ENCODE measurements at places on chromosomes 16 and 17.

DNA sequence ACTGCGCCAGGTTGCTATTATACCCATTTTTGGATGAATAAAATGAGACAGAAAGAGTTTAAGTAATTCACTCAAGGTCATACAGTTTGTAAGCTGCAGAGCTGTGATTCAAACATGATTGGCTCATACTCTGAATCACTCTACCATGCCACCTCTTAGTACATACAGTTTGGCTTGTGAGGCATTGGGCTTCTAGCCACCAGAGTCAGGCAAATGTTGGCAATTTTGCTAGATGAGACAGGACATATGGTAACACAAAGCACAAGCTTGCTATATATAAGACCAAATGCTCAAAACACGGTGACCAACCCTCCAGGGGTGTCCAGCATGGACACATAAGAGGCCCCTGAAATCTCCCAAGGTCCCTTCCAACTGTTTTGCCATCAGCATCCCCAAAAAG is 236.0 kb upstream of the IRX5 start:
- DNase-seq: no peak

DNA sequence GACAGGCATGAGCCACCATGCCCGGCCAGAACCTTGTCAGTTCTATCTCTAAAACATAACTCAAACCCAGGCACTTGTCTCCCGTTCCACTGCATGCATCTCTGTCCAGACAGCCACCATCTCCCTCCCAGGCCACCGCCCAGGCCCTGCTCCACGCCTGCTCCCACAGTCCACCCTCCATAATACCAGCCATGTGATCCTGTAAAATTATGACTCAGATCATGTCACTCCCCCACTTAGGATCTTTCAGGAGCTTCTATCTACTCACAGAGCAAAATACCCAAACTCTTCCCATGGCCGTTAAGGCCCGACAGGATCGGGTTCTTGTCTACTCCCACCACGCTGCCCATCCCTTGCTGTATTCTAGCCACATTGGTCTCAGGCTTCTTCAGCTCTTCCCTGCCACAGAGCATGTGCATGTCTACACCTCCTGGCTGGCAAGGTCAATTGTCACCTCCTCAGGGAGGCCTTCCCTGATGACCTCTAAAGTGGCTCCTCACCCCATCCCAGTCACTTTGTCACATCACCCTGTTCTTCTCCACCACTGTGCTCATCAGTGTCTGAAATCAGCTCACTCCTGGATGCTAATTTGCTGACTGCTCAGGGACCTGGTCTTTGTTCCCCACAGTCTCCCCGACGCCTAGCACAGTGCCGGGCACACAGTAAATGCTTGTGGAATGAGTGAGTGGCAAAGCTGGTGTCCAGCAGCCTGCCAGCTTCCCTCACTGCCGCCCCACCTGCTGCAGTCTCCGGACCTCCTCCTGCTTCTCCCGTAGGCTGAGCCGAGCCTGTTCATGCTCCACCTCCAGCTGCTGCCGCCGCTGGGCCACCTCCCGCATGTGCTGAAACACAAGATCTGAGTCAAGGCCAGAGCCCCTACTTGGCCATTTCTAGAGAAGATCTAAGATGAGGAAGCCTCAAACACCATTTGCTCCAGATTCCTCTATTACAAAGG is 6.7 kb downstream of the TSPOAP1 start:
- no peak for DNase-seq

DNA sequence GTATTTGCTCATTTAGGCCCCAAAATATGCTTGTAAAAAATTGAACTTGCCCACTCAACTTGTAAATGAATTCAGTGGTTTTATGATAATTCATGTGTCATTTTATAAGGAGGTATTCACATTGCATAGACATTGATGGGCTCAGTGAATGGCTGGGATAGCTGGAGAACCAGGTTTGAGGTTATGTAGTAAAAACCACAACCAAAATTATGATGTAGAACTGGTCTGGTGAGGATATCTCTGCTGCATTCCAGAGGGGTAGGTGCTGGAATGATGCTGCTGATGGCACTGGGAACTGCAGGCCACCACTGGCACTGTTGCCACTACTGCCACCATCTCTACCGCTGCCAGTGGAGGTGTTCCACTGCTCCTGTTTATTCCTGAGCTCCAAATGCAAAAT is 21.5 kb upstream of the RABEP1 start:
- no peak for DNase-seq

GRCh38 chr17:77441130-77441920 is 300.6 kb downstream of the SEC14L1 start:
- DNase-seq: peak; percentile 78

- peak; percentile 22 for DNase-seq
Measured at GRCh38 chr17:68011199-68011665, 15.0 kb upstream of the C17orf58 start.

DNA sequence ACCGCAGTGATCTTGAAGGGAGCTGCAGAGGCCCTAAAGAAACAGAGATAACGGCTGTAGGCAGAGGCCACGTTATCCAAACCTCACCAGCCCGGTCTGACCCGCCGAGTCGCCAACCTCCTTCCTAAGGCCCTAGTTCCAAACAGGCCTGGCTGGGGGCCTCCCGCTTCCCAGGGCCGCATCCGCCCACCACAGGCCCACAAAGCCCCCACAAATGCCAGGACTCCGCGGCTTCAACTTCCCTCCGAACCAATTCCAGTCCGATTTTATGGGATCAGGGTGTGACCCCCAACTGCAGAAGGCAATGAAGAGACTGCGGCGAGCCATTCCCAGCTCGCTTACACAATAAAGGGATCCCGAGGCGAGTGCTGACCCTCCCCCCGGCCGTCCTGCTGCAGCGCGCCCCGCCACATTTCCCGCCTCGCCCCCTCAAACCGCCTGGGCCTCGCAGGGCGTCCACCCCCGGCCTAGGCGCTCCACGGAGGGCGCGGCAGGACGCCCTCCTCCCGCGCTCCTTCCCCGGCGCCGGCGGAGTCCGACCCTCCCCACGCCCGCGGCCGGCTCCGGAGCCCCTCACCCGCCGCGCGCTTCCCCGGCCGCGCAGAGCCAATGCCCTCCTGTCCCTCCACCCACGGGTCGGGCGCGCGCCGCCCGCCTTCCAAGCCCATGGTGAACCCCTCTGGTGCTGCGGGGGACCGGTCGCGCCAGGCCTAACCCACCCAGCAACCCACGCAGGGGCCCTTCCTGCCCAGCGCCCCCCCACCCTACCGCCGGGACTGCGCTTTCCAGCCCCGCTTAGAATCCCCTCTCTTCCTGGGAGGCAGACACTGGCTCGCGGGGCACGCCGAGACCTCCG is 926 bp downstream of the MYH10 start:
- no peak for DNase-seq

- DNase-seq: no peak
Measured at GRCh38 chr17:37674511-37674910, 31.3 kb upstream of the DDX52 start.

DNA sequence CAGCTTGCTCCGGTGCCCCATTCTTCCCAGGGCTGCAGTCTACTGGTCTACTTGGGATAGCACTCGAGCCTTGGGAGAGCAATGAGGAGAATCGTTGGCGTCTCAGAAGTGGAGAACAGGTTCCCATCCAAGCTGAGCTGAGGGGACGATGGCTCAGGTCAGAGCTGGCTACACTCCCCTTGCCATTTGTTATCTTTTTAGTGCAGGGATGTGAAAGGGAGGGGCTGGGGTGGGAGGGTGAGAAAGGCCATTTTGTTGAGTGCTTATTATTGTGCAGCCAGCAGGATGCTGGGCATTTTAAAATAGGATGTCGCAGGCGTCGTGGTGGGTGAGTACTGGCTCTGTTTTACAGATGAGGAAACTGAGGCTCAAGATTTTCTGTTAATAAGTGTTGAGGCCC is 410.8 kb downstream of the SNX29 start:
- no peak for DNase-seq

GRCh38 chr16:87487361-87487924 is 5.4 kb downstream of the ZCCHC14 start:
- peak; percentile 21 for DNase-seq

DNA sequence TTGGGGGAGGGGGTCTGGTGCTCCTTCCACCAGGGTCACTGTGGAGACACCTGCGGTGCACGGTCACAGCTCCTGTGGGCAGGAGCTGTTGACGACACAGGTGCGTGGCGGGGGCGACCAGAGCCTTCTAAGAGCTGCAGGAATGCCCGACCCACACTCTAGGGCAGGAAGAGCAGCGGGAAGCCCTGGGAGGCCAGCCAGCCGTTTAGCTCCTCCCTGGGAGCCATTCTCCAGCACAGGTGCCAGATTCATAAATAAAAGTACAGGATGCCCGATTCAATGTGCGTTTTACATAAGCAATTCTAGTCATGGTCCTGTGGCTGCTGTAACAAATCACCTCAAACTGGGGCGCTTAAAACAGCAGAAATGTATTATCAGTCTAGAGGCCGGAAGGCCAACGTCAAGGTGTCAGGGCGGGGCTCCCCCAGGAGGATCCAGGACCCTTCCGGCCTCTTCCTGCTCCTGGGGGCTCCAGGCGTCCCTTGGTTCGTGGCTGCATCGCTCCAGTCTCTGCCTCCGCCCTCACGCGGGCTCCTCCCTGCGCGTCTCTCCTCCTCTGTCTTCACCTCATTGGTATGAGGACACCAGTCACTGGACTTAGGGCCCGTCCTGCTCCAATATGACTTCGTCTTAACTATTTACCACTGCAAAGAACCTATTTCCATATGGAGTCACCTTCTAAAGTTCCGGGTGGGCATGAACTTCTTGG is 155.4 kb downstream of the FOXL1 start:
- no peak for DNase-seq

- DNase-seq: no peak
Measured at GRCh38 chr16:760065-760464, 469 bp upstream of the MSLN start.

Measured in effector memory CD4-positive, alpha-beta T cell (primary cell).